ENCODE measurements at places on chromosomes 16 and 17.

GRCh38 chr17:42365136-42365535 is 23.1 kb downstream of the STAT3 start:
- DNase-seq, result no peak

DNA sequence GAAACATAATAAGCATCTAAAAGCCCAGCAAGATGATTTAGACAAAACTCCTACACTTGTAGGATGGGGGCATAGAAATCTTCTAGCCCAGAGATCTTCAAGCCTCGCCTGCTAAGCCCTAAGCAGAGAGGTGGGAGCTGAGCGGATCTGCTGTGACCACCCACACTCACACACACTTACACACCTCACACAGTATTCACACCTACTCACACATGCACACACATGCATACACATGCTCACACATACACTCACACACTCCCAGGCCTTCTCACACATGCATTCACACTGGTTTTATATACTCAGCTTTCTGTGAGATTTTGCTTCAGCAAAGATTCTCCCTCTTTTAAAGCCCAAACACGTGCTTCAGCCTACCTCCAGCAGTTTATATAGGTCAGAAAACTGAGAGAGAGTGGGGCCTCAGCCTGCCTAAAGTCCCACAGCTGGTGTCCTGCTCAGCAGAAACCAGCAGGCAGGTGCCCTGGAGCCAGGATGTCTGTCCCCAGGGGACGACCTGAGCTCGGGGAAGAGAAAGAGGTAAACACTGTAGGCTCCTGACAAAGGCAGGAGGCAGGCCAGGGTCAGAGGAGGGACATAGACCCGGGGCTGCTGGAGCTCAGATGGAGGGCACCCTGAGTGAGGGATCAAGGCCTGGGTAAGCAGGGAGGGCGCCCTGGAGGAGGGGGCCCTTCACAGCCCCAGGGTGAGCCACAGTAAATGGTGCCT is 12.0 kb upstream of the KRT19 start:
- no peak for DNase-seq

GRCh38 chr16:58970775-58971174 is 236.7 kb upstream of the GOT2 start:
- DNase-seq, result no peak

DNA sequence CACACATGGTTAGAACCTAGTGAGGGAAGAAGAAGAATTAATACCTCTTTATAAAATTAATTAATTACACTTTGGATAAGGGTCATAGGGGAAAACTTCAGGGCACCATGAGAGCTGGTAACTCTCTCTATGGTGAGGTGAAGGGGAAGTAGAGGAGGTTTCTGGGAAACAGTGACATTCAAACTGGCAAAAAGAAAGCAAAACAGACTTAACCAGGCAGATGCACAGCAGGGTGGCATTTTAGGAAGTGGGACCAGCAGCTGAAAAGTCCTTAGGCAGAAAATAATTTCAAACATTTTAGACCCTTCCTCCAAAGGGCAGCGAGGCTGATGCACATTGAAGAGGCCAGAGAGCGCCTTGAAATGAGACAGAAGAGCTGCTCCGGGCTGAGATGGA is 157.8 kb downstream of the CDH13 start:
- DNase-seq, result no peak

- no peak for DNase-seq
Observed at GRCh38 chr16:49484451-49484849, 110.8 kb downstream of the C16orf78 start.

GRCh38 chr17:14506364-14506763 is 205.5 kb downstream of the HS3ST3B1 start:
- DNase-seq, result no peak

DNA sequence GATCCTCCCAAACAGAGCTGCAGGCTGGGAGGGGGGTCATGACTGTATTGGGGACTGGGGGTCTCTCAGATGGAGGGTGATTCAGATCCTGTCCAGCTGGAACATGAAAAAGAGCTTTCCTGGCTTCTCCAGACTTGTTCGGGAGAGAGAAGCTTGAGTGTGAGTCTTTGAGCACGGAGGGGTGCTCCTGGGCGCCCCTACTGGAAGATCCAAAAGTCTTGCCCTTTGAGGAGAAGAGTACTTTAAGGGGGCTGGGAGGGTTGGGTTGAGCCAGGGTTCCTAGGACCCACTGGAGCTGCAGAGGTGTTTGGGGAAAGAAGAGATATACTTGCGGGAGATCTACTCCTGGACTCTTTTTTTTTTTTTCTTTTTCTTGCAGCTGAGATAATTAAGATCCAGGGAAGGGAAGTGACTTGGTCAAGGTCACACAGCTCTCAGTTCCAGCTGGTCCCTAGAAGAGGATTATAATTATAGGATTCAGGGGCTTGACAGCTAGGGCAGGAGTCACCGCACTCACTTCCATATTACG is 8.4 kb downstream of the RARA start:
- no peak for DNase-seq

DNA sequence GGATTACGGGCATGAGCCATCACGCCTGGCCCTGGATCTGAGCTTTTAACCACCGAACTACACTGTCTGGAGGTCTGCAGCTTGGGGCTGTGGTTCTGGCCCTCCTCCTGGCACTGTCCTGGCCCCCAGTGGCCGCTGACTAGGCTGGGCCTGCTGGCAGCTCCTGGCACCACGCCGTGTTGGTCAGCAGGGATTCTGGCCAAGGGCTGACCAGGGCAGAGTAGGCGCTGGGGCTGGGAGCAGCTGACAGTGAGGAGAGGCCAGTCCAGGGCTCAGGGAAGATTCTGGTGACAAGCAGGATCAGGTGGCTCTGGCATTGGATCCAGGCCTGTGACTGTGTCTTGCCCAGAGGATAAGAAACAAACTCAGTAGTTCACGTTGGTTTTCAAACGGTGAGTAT is 14.6 kb downstream of the EEF2K start:
- DNase-seq, result no peak

DNA sequence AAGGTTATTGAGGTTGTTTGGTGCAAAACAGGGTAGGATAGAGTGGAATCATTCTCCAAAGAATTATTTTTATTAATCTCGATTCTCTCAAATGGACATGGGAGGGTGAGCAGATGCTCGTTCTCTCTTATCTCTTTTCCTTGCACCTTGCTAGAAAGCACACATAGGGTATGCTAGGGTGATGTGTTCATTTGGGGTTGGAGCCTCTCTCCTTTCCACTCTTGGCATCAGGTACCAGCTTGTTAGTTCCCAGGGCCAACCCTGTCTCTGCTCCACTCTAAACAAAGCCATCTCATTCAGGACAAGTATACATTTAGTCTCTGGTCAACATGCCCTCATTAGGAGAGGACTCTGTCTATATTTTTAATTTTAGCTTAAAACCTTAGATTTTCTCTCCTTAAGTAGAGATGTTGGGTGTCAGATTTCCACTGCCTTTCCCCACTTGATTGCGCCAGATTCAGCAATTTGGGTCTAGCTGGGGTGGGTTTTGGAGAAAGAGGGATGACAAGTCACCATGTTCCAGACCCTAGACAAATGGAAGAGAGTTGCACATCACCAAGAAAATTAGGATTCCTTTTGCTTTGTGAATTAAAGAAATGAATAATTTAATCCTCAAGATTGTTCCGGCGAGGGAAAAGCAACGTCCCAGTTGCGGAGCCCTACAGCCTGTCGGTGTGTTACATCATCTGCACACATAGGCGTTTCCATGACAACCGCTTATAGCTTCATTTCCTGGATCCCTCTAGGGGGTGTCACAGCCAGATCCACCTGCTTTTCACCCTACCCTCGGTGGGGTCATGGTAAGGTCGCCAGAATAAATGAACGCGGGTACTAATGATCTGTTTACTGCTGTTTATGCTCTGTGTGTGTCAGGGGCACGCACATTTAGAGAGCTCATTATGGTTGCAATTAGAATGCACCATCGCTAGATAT is 41.6 kb downstream of the SNX11 start:
- DNase-seq, result no peak

DNA sequence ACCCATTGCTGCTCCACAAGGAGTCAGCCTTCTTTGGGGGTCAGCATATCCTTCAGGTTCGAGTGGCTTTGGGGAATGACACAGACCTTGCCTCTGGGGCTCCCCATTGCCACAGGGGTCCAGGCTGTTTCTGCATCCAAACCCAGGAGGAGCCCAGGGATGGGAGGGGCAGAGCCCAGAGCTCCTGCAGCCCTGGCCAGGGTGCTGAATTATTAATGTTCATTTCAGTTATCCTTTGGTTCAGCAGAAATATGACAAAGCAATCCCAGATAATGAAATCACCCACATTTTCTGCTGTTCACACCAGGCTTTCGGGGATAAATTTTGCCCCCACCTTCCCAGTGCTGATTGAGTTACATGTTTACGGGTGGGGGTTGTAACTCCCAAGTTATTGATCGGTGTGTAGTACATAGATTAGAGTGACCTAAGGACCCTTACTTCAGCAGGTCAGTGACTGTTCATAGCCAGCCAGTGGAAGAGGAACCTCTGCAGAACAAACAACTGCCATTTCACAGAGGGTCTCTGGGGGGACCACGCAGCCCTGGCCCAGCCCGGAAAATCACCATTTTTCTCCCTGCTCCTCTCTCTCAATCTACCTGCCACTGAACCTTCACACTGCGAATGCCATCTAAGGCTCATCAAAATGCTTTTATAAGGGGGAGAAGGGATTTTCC is 240.3 kb upstream of the N4BP1 start:
- DNase-seq, result no peak

DNA sequence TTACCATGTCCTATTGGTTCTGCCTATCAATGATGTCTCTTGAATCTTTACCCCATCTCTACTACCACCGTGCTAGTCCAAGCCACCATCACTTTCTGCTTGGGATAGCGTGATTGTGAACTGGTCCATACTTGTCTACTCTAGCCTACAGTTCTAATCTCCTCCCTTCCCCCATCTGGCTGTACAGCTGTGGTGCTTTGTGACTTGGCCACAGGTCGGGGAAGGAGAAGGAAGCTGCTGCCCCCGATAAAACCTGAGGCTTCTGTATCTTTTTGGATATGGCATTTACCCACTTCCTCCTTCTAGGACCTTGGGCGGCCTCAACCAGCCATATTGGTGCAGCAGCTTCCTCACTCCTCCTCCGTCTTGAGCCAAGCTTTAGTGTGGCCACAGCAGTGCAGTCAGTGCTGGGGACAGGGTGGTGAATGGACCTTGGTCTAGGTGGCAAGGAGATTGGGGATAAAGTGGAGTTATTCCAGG is 314 bp upstream of the ITGA2B start:
- DNase-seq, result no peak

- no peak for DNase-seq
Observed at GRCh38 chr16:60792437-60792836, 1243.8 kb downstream of the CDH8 start.

DNA sequence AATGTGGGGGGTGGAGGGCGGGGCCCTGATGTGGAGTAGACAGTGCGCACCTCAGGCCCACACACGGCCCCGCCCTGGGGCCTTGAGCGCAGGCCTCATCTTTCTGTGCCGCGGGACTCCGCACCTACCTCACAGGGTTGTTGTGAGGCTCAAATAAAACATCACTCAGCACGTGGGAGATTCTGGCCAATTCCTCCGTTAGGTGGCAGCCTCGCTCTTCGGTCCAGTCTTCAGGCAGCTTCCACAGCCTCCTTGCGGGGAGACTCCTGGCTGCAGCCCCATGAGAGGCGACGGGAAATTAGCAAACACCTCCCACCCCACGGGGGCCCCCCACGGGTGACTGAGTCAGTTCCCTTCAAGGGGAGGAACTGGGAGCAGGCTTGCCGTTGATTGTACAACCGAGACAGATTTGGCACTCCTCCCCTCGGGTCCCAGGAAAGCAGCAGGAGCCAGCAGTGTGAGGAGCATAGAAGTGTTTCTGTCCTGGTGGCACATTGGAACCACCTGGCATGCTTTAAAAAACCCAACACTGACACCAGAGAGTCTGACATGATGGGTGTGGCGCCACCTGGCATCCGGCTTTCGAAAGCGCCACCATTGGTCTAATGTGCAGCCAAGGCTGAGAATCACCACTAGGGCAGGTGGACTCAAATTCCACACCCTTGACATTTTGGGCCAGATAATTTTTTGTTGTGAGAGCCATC is 7.6 kb downstream of the MRM1 start:
- DNase-seq, result no peak

DNA sequence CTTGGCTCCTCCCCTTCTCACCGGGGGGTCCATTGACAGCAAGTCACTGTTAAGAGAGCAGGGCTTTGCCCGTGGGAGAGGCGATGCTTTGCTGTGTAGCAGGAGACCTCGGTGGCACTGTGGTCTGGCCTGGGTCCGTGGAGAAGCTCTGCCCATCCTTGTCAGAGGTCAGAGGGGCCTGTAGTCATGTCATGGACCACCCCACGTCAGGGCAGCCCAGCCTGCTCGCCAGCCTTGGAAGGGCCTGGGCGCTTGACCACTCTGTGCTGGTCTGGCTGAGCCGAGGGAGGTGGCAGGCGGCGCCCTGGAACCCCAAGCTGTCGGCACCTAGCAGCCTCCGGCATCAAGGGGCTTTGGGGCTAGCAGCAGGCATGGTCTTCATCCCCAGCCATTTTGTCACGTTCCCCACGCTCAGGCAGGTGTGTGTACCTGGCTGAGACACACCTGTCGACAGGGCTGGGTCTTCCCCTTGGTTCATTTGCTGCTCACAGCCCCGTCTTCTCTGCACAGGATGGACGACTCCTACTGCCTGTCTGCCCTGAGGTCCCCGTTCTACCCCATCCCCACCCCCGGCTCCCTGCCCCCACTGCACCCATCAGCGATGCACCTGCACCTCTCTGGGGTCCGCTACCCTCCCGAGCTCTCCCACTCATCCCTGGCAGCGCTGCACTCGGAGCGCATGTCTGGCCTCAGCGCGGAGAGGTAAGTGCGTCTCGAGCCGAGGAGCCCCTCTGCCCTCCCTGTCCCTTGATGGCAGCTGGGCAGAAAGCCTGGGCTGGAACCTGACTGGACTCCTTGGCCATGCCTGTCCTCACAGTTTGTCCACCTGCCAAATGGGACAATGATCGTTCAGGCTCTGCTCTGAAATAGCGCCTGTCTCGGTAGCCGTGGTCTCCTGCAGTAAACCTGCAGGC is 33.3 kb downstream of the GINS2 start:
- DNase-seq, result no peak

- no peak for DNase-seq
Observed at GRCh38 chr17:15942207-15942833, 2.6 kb upstream of the ADORA2B start.

GRCh38 chr17:69405096-69405495 is 9.4 kb upstream of the MAP2K6 start:
- DNase-seq, result no peak

- no peak for DNase-seq
Observed at GRCh38 chr17:79619636-79620206, 8.9 kb upstream of the RBFOX3 start.

All from activated gamma-delta T cell treated with anti-CD3 and anti-CD28 coated beads, Interleukin-2, amount 50 U/mL, for 16 hours (primary cell).